G401 (cell line): ENCODE measurements at places on chromosomes 1 and 21.

GRCh38 chr1:113784104-113784779, 25.0 kb upstream of the PHTF1 start:
- DNase-seq, result peak; percentile 41

GRCh38 chr1:63320022-63320721, 2.2 kb upstream of the FOXD3 start:
- DNase-seq, result no peak

GRCh38 chr1:232551386-232551785, 78.5 kb downstream of the SIPA1L2 start:
- DNase-seq, result no peak

DNA sequence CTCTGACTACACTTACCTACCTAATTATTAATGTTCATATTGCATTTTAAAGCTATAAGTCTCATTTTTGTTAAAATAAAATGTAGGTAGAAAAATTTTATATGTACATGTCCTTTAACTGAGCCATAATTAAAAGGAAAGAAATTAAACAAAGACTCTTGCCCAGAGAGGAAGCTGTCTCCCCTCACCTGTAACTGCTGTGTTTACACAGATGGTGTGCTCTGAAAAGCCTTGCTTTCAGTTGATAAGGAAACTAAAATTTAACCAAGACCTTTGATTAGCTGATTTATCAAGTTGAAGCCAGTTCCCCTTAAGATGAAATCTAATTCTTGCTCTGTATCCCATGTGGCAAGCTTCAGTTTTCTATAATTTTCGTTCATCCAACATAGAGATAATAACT, 213.5 kb downstream of the LYPLAL1 start:
- DNase-seq, result no peak

GRCh38 chr1:31930836-31931592, 7.2 kb downstream of the PTP4A2 start:
- no peak for DNase-seq

DNA sequence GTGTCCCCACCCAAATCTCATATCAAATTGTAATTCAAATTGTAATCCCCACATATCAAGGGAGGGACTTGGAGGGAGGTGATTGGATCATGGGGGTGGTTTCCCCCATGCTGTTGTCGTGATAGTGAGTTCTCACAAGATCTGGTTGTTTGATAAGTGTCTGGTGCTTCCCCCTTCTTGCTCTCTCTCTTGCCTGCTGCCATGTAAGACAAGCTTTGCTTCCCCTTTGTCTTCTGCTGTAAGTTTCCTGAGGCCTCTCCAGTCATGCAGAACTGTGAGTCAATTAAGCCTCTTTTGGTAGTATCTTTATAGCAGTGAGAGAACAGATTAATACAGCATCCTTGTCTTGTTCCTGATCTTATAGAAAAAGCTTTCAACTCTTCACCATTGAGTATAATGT, 6.5 kb upstream of the LRRC39 start:
- DNase-seq, result no peak

- peak; percentile 20 for DNase-seq
These were observed 31.4 kb downstream of the VASH2 start for GRCh38 chr1:212981571-212982328.

GRCh38 chr1:47645151-47645550, 207.3 kb downstream of the FOXD2 start:
- DNase-seq, result no peak

- no peak for DNase-seq
These were observed 2.2 kb downstream of the TENT5B start for GRCh38 chr1:27010226-27010994.

DNA sequence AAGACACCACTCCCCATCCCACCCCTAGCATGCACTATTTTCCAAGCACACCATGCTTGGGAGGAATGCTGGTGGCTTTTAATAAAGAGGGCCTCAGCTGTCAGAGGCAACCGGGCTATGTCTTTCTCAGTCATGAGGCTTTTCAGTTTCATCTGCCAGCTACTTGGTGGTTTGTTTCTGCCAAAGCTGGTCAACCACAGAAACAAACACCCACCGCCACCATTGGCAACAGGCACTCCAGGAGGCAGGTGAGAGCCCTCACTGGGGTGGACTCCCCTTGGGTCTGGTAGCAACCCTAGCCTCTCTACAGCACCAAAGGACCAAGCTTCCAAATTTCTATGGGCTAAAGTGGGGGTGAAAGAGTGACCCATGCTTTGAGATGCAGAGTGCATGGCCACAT, 54.3 kb upstream of the CD1D start:
- DNase-seq, result no peak

DNA sequence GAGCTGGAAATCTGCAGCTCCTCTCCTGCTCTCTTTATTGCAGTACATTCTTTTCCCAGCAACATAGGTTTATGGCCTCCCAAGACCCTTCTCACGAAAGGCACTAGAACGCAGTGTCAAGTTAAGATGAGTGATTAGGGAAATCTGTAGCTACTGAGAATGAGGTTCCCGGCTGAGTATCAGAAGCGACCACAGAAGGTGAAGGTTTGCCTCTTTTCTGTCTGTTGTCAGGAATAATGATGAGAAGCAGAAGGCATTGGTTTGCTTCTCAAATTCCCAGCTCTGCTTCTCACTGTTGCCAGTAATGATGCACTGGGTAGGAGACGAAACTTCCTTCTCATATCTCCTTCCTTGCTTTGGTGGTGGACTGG, 128.4 kb downstream of the NTMT2 start:
- no peak for DNase-seq

DNA sequence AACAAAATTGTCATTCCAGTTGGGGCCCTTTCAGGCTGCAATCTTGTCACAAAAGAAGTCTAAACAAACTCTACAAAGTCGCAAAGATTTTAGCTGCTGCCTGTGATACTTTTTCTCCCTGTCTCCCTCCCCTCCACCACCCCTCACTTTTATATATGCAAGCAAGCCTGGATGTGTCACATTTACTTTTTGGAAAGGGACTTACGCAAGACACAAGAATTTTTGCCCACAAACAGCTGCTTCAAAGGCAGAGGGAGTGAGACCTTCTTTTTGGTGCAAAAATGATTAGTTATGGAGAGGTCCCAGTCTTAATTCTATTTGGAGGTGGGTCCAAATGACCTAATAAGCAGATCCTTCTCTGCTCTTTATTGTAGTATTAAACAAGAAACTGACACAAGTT, 22.9 kb upstream of the RALGPS2 start:
- no peak for DNase-seq

DNA sequence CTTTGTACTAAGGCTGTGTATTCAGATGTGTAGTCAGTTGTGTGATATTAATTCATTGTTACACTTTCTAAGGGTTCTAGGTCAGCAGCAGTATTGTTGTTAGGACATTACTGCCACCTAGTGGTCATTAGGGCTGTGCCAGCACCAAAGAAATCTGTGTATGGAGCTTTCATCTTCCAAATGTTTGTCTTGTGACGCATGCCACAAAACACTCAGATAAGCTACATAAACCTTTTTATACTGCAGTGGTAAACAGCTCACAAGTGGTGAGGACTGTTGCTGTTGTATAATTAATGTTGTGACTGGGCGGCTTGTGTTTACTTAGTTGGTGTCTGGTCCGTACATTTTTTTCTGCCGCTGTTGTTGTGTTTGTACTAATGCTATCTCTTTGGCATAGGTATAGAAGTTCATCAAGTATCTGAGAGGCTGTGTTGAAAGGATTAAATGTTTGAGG, 51.7 kb downstream of the S1PR1 start:
- peak; percentile 87 for DNase-seq

DNA sequence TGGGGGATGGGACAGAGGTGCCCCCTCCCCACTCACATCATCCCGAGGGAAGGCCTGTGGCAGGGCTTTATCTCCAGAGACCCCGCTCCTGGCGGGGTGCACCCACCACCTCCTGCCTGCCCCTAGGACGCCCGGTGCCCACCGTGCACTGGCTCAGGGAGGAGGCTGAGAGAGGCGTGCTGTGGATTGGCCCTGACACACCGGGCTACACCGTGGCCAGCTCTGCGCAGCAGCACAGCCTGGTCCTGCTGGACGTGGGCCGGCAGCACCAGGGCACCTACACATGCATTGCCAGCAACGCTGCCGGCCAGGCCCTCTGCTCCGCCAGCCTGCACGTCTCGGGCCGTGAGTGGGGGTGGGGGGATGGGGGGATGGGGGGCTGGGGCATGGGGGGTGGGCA, 71.7 kb downstream of the TRIM11 start:
- peak; percentile 34 for DNase-seq

DNA sequence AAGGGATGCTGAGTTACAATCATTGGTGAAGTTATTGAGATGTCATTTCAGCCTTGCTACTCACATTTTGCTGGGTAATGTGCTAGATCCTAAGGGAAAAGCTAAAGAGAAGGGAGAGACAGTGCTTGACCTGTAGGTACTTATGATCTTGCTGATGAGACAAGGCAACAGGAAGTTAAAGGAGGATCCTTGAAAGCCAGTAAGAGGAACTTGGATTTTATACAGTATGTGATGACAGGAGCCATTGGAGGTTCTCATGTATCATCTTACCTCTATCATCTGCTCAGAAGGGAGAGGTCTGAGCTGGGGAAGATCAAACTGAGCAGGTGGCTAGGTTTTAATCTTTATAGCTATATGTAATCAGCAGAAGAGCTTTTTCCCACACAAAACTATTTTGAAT, 6.3 kb downstream of the APOBEC4 start:
- DNase-seq, result no peak

DNA sequence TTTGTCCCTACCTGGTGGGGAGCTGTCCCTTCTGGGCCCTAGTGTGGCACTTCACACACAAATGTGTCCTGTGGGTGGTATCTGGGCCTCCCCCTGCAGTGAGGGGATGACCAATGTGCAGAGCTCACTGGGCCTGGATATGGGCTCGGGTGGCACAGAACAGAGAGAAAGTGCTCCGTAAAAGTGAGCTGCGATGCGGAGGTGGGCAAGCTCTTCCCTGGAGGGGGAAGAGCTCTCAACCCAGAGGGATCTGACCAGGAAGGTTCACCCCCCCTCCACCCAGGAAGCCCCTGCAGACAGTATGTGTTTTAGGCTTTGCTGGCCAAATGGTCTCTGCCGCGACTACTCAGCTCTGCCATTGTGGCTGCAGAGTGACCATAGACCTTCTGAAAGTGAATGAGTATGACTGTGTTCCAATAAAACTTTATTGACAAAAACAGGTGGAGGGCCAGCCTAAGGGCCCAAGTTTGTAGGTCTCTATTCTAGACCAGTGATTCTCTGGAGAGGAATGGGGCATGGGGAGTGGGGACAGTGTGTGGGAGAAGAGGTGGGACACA, 8.6 kb upstream of the ITGB2 start:
- DNase-seq, result no peak

- DNase-seq, result no peak
These were observed 50.1 kb upstream of the RGS18 start for GRCh38 chr1:192108161-192108560.

- no peak for DNase-seq
These were observed 92.8 kb downstream of the CD247 start for GRCh38 chr1:167425482-167425881.

DNA sequence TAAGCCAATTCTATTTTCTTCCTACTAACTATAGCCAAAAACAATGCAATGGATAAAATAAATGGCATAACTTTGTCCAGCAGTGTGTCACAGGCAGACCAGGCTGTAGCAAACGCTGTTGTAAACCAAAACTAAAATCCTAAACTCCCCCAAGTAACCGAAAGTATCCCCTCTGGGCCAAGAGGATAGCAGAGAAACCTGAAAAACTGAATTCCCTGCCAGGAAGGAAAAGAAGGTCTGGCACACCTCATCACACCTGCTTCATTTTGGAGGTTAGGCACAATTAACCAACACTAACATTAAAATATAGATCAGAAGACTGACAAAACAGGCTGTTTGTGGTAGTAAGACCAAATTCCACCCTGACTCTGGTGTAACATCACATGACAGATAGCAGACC, 356.8 kb upstream of the C1orf87 start:
- no peak for DNase-seq

- no peak for DNase-seq
These were observed 63.3 kb upstream of the ARTN start for GRCh38 chr1:43870306-43870705.

- DNase-seq, result no peak
These were observed 33.2 kb upstream of the SAMD13 start for GRCh38 chr1:84268346-84268745.

DNA sequence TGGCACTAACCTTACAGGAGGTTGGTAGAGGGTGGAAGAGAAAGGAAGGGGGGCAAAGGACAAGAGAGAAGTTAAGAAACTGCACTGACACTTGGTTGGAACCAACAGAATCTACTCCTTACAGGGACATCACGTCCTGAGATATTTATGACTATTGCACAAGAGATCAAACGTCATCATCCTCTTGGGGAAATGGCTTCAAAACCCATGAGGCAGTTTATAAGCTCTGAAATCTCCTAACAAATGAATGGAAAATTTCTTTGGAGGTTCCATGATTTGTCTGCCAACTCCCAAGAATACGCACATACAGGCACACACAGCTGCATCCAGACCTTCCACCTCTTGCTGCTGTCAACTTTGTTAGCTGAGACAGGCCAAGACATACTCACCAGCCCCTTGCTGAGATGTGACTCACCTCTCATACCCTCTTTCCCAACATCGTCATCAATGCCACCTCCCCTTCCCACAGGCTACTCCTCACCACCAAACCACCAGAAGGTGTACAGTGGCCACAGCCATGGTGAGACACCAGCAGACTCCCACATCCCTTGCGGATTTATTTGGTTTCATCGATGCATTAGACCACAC, 135.5 kb downstream of the SETD4 start:
- no peak for DNase-seq

- no peak for DNase-seq
These were observed 116.0 kb downstream of the TTLL7 start for GRCh38 chr1:83882906-83883305.

DNA sequence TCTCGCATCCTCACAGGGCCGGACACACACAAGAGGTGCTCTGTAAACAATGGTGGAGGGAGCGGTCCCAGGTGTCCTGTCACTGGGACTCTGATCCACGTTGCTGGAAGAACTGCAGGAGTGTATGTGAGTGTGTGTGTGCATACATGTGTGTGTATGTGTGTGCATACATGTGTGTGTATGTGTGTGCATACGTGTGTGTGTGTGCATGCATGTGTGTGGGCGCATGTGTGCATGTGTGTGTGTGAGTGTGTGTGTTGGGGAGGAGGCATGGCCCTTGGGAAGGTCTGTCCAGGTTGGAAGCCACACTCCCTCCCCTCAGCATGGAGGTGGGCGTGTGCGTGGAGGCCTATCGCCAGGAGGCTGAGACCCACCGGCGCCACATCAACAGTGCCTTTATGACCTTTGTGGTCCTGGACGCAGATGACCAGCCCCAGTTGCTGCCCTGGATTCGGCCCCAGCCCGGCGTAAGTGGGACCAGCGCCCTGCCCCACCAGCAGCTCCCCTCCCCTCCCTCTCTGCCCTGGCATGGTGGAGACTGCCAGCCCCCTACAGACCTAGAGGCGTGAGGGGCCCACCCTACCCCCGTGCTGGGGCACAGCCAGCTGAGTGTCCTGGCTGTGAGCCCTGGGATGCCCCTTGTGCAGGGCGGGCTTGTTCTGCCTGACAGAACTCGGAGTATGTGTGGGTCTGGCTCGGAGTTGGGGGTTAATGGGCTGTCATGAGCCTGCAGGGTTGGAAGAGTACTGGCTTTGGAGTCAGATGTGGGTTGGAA, 22.2 kb downstream of the FAM151A start:
- no peak for DNase-seq

DNA sequence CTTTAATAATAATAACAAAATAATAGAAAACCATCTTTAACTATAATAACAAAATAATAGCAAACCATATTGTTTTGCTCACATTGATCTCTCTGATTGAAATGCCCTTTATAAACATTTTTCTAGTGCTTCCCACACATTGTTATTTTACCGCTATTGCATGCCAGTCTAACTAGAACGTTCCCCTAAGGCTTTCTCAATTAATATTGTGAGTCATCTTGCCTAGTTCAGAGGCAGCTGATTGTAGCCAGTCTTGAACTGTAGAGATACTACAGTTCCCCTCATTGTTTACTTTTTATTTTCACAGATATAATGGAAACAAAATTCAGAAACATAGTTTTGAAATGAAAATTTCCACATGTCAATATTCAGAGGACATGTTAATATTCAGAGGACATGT, 192.3 kb upstream of the ADGRL4 start:
- DNase-seq, result no peak
